Calu3 (cell line): ENCODE measurements at places on chromosomes 6 and 20. TPM values are rescaled to one million over a fixed set of nuclear protein-coding genes. Genes with fewer than 3 reads are reported as not detected.

- H3K4me1 ChIP-seq, result no peaks in the 10 kb centered on the region
- H3K27ac ChIP-seq, result no peak overlapping the region
- H3K4me3 ChIP-seq, result no peak overlapping the region
- H3K36me3 ChIP-seq, result no peaks in the 10 kb centered on the region
- no peaks in the 10 kb centered on the region for H3K27me3 ChIP-seq
Measured at GRCh38 chr20:22561965-22562577, 22.3 kb downstream of the FOXA2 start.

The RSPO3 gene
- not detected in 2 replicates for total RNA-seq

- no peak overlapping the region for H3K4me3 ChIP-seq
- no peaks in the 10 kb centered on the region for H3K27me3 ChIP-seq
- no peaks in the 10 kb centered on the region for H3K4me1 ChIP-seq
- no peaks in the 10 kb centered on the region for H3K36me3 ChIP-seq
- DNase-seq, result no peak
- H3K27ac ChIP-seq, result no peak overlapping the region
Measured at GRCh38 chr6:25242567-25242966, 36.6 kb upstream of the CARMIL1 start.

DNA sequence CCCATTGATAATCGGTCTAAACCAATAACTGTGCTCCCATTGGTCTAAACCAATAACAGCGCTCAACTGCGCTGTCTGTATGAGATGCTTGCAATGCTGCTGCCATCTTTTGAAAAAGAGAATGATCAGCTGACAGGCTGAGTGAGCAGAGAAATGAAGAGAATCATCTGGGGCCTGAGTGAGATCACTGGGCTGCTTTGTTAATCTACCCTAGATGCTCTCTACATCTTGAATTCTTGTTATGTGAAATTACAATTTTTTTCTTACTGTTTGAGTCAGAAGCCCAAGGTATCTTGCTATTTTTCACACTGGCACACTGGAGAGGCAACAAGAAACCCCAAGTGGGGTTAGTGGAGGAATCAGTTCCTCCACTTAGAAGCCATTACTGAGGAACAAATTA is 91.5 kb upstream of the GCM1 start:
- no peaks in the 10 kb centered on the region for H3K4me1 ChIP-seq
- DNase-seq, result no peak
- H3K27ac ChIP-seq, result no peak overlapping the region
- H3K36me3 ChIP-seq, result no peaks in the 10 kb centered on the region
- no peaks in the 10 kb centered on the region for H3K27me3 ChIP-seq

DNA sequence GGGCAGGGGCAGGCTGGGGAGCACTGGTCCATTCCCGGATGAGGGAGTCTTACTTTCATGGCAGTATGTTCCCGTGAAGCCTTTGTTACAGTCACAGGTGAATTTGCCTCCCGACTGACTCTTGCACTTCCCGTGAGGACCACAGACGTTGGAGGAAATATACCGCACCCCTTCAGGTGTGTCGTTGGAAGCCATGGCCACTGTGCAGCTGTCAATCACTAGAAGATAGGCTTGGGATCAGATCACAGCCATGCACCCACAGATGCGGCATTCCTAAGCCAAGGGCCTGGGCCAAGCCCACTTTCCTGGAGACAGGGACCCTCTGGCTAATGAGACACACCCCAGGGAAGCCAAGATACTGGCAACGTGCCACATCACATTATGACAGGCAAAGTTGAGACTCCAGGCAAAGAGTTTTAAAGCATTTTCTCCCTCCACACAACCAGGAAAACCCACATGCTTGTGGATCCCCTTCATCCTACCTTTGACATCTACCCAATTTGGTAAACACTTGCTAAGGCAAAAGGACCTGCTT is 26.8 kb downstream of the JAG1 start:
- H3K27me3 ChIP-seq, result no peaks in the 10 kb centered on the region
- H3K27ac ChIP-seq, result peak overlapping the region; percentile 18
- H3K36me3 ChIP-seq, result peaks cover 90% of the 10 kb centered on the region
- peaks cover 8% of the 10 kb centered on the region for H3K4me1 ChIP-seq
- H3K4me3 ChIP-seq, result no peak overlapping the region

DNA sequence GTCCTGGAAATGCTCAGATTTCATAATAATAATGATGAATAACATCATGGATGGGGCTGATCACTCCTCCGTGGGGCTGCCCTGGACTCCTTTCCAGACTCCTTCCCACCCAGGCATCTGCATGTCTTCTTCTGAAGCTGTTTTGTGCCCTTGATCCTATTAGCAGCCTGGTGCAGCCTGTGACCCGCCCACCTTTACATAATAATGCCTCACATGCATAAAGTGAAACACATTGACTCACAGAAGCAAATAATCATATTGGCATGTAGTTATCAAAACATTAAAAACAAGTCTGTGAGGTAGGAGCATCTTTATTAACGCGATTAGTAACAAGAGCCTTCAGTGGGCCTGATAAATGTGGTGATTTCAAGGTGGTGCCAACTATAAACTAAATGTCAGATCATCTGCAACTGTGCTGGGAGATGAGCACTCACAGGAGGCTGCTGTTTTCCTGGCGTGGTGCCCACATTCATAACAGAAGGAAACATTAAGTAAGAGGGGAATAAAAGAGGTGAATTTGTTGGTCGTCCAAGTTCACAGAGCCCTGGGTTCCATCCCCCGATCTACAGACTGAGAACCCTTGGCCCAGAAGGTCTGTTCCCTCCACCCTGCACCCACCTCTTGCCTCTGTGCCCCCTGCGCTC is 344.7 kb downstream of the CDH4 start:
- DNase-seq, result no peak
- H3K27me3 ChIP-seq, result no peaks in the 10 kb centered on the region
- no peaks in the 10 kb centered on the region for H3K36me3 ChIP-seq
- H3K4me3 ChIP-seq, result no peak overlapping the region
- H3K4me1 ChIP-seq, result no peaks in the 10 kb centered on the region
